CD8-positive, alpha-beta T cell (primary cell): ENCODE measurements at places on chromosomes 5 and 9.

- no peak for DNase-seq
Observed at GRCh38 chr5:39505363-39505762, 80.6 kb upstream of the DAB2 start.

DNA sequence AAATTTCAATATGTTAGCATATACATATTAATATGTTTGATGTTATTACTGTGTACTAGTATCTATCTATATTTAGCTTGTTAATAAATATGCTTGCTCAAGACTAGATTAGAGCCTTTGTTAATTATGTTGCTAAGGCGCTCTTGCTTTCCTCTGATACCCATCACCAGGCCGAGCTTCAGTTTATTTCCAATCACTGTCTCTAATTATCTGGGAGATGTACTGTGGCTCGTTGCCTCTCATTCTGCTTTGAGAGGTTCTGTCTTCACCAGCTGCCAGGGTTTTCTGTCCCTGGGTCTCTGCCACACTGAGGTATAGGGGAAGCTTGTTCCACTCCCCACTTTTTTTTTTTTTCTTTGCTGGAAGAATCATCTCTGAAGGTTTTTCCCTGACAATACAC, 21.0 kb upstream of the TAF11L2 start:
- no peak for DNase-seq

- DNase-seq = no peak
Observed at GRCh38 chr5:15683332-15683731, 183.4 kb downstream of the FBXL7 start.

DNA sequence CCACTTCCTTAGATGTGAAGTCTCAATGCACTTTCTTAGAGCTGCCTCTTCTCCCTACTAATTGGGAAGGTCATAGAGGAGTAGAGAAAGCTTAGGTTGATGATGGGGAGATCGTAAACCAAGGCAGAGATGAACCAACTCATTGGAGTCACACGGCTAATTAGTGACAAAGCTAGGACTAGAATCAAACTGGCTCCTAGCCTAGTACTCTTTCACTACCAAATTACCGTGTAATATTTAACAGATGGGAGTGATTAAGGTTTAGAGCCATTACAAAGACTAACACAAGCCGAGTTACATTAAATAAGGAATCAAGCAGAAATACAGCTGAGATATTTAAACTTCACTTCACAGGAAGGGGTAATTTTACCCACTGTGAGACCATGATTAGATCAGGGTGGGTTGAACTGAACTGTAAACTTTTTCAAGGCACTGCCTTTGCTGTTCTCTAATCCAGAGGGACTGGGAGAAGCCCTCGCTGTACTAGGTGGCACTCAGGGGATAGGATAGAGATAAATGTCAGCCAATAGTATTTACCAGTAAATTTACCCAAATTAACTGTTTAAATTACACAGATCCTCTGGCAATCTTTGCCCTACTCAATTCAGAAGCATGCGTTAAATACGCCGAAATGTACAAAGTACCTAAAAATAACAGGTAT, 166.4 kb upstream of the PIK3R1 start:
- no peak for DNase-seq

- DNase-seq = no peak
Observed at GRCh38 chr9:133844881-133845410, 106.8 kb upstream of the SARDH start.

GRCh38 chr9:88280816-88281382, 107.3 kb upstream of the SPIN1 start:
- no peak for DNase-seq

DNA sequence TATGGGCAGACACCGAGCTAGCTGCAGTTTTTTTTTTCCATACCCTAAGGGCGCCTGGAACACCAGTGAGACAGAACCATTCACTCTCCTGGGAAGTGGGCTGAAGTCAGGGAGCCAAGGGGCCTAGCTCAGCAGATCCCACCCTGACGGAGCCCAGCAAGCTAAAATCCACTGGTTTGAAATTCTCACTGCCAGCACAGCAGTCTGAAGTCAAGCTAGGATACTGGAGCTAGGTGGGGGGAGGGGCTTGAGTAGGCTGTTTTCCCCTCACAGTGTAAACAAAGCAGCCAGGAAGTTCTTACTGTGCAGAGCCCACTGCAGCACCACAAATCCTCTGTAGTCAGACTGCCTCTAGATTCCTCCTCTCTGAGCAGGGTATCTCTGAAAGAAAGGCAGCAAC, 151.7 kb upstream of the HCN1 start:
- no peak for DNase-seq

DNA sequence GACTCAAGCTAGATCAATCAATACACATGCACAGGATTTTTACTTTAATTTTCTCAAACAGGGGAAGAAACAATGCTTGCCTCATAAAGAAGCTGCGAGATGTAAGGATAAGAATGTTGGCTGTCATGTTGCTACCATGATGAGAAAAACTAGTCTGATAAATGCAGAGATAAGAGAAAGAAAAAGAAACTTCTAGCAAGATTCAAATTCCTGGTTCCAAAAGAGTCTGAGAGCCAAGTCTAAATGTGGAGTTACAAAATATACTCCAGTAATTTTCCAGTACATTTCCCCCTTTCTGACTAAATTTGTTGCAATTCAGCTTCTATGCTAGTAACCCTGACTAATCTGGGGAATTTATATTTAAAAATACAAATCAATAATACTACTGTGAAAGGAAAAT, 10.4 kb upstream of the ANXA1 start:
- DNase-seq = no peak

DNA sequence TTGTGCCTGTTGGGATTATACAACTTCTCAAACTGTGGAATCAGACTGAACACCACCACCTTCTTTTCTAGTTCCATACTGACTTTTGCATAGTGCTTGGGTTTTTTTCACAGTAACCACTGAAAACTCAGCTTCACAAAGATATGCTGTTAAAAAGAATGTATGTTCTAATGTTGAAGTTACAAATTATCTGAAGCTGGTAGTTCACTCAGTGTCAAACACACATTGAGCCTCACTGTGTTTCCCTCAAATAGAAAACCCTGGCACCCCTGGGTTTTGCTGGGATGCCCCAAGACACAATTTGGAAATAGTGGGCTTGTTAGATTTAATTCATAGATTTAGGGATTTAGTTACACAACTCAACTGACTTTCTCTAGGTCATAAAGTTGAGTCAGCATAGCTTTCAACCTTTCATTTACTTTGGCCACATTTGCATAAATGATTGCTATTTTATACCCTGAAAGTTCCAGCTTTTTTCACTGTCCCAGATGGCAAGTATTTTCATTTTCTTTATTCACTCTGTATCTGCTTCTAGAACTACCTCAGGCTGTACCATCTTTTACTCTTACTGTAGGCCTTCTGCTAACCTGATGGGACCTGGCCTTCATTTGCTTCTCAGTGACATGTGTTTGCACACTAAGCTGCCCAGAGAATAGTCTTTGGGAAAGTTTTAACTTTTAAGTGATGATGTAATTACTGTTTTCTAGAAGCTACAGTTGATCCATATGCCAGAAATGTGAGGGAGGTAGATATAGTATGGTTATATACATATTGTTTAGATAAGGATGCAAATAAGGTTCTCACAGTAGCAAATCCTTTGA, 115.1 kb downstream of the CDC42SE2 start:
- no peak for DNase-seq

DNA sequence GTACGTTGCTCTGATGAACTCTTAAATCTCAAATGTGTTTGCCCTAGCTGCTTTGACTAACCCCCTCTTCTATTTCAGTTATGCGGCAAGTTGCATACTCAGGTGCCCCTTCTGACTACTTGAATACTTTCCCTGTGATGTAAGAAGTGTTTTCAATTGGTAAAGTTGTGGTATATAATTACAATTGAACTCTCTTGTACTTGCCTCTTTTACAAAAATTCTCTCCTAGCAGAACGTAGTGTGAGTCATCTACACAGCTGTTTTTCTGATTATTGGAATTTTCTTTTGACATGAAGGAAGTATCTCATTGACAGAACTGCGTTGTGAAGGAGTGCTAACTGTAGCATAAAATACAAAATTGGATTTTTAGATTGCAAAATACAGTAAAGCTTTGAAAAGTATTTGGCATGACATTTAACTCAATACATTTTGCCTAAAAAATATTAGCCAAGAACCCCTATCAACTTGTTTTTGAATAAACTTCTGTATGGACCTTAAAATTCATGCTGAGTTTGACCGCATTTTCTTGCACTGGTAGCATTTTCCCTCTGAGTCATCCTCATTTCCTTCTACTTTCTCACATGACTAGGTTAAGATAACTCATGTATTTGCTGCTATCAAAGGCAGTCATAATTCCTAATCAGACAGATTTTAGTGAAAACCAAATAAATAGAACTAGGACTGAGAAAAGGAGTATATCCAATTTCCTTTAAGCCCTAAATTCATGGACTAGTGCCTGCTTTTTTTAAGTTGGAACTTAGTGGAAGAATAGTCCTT, 6.3 kb downstream of the CRHBP start:
- DNase-seq = no peak

DNA sequence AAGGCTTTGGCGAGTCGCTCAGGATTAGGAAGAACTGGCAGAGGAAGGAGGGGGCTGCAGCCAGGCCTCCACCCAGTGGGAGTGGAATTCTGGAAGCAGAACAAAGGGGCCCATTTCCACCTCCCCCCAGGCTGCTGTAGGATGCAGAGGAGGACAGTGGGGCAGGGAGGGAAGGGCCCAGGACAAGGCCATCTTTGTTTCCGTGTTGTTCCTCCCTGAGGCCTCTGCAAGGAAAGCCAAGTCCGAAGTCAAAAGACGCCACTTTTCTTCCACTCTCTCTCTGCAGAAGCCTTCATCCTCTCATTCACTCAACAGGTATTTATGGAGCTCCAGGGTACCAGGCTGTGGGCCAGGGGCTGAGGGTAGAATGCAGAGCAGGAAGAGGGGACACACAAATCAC, 70.7 kb downstream of the ENTREP1 start:
- no peak for DNase-seq

DNA sequence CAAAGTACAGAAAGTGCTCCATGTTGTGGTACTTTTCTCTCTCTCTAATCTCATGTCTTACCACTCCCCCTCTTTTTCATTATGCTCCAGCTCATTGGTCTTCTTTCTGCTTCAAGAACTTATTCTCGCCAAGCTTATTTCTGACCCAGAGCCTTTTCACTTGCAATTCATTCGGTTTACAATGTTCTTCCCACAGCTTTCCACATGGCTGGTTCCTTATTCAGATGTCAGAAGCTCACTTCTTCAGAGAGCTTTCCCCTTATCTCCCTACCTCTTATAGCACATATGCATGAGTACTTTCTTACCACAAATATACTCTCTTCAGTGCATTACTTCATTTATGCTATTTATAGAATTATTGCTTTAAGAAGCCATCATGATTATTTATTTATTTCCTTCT, 338.8 kb upstream of the ATP10B start:
- DNase-seq = no peak

GRCh38 chr5:100043475-100043874, 491.7 kb upstream of the FAM174A start:
- DNase-seq = no peak

- DNase-seq = peak; percentile 4
Observed at GRCh38 chr9:137117269-137117731, 2.8 kb upstream of the DPP7 start.

- DNase-seq = no peak
Observed at GRCh38 chr5:137696481-137696880, 39.4 kb downstream of the KLHL3 start.

DNA sequence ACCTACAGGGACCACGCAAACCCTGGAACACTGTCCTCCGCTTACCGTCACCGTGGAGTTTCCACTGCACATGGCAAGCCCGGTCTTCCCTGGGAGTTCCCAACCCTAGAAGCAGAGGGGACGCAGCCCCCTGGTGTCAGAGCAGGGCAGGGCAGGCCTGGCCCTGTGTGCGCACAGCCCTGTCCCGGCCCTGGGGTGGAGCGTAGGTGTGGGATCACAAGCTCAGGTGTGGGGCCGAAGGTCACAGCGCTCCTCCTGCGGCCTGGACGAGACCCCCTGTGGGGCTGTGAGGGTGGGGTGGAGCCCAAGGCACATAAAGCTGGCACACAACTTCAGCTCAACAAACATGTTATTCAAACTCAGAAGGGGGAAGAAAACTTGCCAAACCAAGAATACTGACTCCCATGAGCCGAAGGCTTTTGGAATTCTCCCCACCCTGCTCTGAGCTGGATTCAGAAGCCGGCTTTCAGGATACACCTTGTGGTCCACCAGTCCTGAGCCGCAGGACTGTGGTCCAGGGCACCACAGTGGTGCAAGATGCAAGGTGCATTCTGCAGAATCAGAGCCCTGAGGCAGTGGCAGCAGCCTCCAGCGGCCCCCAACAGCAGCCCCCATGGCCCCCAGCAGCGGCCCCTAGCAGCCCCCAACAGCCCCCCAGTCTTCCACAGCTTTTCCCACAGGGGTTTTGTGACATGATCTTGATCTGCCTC, 11.8 kb upstream of the EXOC3 start:
- peak; percentile 64 for DNase-seq

DNA sequence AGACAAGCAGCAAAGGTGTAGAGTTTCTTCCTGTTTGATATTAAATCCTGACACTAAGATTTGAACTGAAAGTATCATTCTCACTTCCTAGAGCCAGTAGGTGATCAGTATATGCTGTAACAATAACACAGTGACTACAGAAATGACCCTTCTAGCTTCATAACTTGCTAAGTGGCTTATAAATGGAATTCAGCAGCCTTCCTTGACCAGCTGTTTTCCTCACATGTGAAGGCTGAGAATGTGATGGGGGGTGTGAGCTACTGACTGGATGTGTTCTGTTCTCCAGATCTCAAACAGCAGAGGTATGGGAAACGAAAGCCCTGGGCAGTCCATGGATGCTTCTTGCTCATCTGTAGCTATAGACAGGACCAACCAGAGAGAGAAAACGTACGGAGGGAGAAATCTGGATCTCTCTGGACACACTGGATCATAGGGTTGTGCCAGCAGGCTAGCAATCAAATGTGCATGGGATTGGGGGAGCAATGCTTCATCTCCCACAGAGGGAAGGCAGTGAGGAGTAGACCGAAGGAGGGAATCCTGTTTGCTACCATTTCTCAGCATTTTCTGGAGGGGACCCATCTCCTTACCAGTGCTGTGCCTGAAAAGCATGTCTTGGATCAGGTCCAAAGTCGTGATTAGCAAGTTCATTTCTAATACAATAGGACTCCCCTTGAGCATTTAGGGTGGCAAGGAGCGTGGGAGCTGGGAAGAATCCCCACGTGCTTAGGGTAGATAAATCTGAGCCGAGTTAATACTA, 39.4 kb downstream of the TNFAIP8 start:
- no peak for DNase-seq

GRCh38 chr9:89687188-89687587, 82.4 kb downstream of the GADD45G start:
- no peak for DNase-seq

DNA sequence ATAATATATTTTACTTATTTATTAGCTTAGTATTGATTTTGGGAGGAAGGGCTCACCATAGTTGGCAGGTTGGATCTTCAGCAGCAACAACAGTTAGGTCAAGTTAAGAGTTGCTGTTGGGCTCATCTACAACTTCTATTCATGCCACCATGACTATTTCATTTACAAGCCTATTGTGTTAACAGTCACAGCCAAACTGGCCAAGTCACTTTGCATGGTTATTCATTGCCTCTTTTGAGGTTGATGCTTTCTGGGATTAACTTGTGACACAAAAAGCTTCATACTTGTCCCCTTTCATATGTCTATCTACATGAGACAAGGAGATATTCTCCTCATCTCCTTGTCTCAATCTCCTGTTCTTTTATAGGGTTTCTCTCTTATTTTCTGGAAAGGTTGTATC, 98.3 kb downstream of the WDR70 start:
- no peak for DNase-seq

GRCh38 chr5:34924462-34924765, 4.9 kb upstream of the DNAJC21 start:
- DNase-seq = no peak
